ENCODE measurements at places on chromosomes 5 and 9.

DNA sequence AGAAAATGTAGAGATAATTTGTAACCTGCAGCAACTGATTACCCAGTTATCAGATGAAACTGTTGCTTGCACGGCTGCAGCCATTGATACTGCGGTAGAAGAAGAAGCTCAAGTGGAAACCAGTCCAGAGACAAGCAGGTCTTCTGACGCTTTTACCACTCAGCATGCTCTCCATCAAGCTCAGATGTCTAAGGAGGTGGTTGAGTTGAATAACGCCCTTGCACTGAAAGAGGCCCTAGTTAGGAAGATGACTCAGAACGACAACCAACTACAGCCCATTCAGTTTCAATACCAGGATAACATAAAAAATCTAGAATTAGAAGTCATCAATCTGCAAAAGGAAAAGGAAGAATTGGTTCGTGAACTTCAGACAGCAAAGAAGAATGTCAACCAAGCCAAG is 1.7 kb downstream of the KIF4B start:
- DNase-seq, result no peak

DNA sequence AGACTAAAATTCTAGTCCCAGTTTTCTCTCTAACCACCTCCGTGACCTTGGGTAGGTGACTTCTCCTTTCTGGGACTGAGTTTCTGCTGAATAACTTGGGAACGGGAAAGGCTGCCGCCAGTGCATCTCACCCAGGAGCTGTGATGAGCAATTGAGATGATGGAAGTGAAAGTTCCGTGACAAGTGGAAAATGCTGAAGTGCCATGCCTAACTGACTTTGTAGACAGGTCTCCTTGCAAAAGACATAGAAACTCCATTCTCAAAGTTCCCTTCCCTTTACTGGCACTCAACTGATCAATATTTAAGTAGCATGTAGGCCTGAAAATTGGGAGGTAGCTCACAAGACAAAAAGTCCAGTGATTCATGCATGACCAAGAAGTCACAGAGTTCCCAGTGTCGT is 6.3 kb upstream of the ADAM19 start:
- DNase-seq, result no peak

- no peak for DNase-seq
Observed at GRCh38 chr5:14025569-14026286, 81.2 kb upstream of the DNAH5 start.

- DNase-seq, result no peak
Observed at GRCh38 chr5:56595566-56595965, 219.8 kb upstream of the MAP3K1 start.

- DNase-seq, result no peak
Observed at GRCh38 chr5:77563475-77563874, 71.4 kb upstream of the WDR41 start.

GRCh38 chr5:115391780-115392179 is 95.3 kb upstream of the CCDC112 start:
- no peak for DNase-seq

- DNase-seq, result no peak
Observed at GRCh38 chr9:98846879-98847278, 39.4 kb downstream of the GALNT12 start.
